Activated CD8-positive, alpha-beta memory T cell treated with anti-CD3 and anti-CD28 coated beads for 4 hours (primary cell): ENCODE measurements at places on chromosomes 7 and 10.

- no peak for DNase-seq
Observed at GRCh38 chr7:18520450-18521235, 25.1 kb downstream of the HDAC9 start.

DNA sequence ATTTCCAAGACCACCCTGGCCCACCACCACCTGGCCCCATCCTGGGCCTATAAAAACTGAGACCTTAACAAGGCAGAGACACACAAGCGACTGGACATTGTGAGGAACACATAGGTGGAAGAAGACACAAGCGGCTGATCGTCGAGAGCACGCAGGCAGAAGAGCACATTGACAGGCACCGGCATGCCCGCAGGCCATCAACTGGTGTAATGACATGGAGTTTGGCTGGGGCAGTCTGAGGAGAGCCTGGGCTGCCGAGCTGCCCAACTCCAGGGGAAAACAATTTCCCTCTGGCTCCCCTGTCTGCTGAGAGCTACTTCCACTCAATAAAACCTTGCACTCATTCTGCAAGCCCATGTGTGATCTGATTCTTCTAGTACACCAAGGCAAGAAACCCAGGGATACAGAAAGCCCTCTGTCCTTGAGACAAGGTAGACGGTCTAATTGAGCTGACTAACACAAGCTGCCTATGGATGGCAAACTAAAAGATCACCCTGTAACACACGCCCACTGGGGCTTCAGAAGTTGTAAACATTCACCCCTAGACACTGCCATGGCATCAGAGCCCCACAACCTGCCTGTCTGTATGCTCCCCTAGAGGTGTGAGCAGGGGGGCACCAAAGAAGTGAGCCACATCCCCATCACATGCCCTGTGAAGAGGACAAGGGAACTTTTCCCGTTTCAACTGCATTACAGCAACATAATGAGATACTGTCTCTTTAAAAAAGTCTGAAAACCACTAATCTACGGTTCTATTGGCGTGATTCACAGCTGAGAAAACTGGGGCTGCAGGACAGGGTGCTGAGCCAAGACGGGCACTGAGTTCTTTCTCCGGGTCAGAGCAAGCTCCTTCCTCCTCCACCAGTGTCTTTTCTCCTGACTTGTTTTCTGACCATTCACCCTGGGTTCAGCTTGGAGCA is 18.5 kb upstream of the TNS3 start:
- DNase-seq = no peak

DNA sequence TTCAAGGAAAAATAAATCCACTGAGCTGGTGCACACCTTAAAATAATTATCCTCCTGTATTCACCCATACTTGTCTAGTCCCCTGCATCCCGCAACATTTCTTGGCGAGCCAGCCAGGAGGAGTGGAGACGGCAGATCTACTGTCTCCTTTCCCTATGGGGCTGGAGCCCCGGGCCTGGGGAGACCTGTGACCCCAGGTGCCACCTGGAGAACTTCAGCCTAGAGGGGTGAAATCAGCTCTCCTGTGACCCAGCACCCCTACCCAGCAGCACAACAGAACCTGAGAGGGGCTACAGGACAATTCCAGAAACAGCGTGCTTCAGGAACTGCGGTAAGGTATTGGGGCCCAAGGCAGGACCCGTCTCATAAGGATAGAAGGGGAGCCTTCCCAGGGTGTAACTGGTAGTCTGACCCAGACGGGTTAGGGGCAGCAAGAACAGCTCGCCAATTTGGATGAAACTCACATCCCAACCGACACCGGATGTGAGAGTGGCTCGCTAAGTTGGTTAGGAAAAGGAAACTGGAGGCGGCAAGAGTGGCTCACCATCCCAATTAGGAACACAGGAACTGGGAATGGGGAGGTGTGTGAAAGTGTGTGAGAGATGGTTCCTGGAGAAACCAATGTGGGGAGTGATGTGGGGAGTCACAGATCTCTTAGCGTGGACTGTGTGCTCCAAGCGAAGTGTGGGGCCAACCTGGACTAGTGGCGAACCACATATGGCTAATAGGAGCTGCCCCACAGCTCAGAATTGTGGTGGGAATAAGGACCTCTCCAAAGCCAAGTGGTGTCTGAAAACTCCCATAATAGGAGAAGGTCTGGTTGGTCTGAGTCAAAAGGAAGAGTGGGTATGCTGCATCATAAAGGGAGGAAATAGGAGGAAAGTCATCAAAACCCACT is 15.1 kb upstream of the DENND2A start:
- no peak for DNase-seq

- DNase-seq = no peak
Observed at GRCh38 chr7:15725051-15725450, 38.6 kb upstream of the MEOX2 start.

GRCh38 chr10:107546284-107546683 is 381.8 kb upstream of the SORCS1 start:
- DNase-seq = no peak

DNA sequence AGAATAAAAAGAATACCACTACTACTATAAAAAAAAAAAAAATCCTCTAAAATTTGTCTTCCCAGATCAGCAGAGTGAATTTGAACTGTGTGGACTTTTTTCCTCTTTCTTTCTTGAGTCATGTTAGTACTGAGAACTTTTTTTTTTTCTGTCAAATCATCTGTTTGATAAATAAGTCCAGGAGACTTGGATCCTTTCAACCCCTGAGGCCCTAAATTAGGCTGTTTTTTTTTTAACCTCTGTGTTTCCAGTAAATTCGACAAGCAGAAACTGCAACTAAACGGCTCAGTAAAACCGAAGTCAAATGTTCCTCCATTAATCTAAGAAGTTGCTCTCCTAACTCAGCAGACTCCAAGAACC is 2.7 kb downstream of the MAP3K8 start:
- DNase-seq = no peak

GRCh38 chr7:116686812-116687419 is 14.9 kb downstream of the MET start:
- no peak for DNase-seq

- no peak for DNase-seq
Observed at GRCh38 chr7:83178796-83179195, 16.1 kb upstream of the PCLO start.

- no peak for DNase-seq
Observed at GRCh38 chr7:93938293-93938692, 16.8 kb downstream of the GNG11 start.

DNA sequence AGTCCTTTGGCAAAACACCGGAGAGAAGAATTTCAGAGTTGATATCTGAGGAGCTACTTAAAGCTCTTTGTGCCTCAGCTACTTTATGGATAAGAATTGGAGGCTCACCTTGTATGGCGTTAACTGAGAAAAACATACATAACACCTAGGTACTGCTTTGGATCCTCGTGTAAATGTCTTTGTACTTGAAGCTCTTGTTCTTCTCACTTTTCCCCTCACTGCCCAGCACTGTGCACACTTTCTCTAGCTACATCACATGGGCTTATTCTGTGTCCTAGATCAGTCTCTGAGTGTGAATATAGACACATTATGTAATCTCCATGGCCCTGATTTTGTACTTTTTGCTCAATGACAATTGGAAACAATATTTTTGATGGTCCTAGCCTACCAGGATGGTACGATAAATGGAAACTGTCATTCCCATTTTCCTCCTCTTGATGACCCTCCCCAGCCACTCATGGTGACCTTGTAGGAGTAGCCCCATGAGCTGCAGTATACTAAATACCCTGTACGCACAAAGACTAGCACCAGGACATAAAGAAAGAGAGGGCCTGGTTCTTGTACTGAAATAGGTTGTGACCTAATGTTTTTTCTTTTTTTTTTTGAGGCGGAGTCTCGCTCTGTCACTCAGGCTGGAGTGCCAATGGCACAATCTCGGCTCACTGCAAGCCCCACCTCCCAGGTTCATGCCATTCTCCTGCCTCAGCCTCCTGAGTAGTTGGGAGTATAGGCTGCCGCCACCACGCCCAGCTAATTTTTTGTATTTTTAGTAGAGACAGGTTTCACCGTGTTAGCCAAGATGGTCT is 22.1 kb downstream of the STAMBPL1 start:
- DNase-seq = no peak

DNA sequence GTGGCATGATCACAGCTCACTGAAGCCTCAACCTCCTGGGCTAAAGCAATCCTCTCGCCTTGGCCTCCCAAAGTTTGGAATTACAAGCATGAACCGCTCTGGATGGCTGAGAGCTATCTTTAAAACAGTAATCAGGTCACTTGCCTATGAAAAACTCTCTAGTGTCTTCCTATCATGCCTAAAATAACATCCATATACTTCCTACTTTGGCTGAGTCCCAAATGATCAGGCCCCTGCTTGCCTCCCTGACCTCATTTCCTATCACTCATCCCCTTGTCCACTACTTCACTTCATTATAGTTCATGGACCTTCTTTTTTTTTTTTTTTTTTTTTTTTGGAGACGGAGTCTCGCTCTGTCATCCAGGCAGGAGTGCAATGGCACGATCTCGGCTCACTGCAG is 28.0 kb downstream of the SEPTIN7 start:
- no peak for DNase-seq

- DNase-seq = no peak
Observed at GRCh38 chr7:693280-693679, 33.2 kb upstream of the DNAAF5 start.

- no peak for DNase-seq
Observed at GRCh38 chr7:78220754-78221153, 422.2 kb downstream of the PHTF2 start.

DNA sequence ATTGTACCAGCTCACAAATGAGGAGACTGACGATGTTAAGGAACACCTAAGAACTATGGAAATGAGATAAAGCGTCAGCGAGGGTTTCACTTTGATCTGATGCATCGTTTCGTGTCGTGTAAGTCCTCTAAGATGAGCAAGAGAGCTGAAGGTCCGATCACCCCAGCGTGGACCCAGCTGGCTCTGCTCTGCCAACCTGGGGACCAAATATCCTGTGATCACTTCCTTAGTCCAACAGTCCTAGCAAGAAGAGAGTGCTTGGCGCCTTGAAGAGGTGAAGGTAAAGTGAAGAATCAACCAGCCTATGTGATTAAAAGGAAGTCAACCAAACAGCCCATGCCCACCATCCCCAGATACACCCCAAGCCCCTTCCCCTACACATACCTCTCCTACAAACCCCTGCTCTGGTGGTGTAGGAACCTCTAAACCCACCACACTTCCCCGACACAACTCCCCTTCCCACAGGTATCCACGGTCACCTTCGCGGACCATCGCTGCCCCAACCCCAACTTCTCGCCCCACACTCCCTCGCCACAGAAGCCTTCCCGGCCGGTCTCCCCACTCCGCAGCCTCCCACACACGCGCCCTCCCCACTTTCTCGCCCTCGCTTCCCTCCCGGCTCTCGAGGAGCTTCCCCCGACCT is 722 bp downstream of the UPF2 start:
- peak; percentile 12 for DNase-seq

GRCh38 chr10:26911811-26912461 is 51.2 kb upstream of the ABI1 start:
- DNase-seq = no peak

- DNase-seq = no peak
Observed at GRCh38 chr7:7761340-7761973, 43.0 kb upstream of the RPA3 start.

DNA sequence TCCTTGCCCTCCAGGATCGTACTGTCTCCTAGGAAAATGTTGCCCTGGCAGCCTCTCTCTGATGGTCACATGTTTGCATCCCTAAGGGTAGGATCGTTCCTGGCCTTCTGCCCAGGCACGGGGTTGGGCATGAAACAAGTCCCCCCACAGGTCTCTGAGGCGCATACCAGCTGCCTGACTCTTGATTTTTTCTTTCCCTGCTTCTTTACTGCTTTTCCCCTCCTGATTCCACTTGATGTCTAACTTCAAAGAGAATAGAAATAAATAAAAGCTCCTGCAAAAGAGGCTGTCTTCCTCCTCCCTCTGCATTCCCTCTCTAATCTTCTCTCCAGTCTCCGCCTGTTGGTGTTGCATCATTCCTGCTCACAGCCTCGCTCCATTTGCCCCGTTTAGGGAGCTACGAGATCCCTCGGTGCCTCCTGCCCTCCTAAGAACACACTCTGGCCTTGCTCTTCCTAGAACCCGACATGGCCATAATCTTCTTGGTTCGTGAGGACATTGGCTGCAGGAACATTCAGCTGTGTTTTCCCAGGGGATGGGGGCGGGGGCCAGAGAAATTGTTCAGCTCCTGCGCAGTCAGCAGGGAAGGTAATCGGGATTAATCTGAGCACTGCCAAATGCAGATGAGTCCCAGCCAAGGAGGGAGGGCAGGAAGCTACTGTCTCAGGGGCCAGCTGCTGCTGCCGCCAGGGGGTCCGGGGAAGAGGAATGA is 26.0 kb downstream of the LEP start:
- no peak for DNase-seq

- DNase-seq = no peak
Observed at GRCh38 chr10:845526-845925, 86.0 kb downstream of the LARP4B start.

GRCh38 chr7:21338728-21339164 is 89.1 kb upstream of the SP4 start:
- DNase-seq = peak; percentile 34

GRCh38 chr7:22386865-22387264 is 29.9 kb upstream of the RAPGEF5 start:
- no peak for DNase-seq

DNA sequence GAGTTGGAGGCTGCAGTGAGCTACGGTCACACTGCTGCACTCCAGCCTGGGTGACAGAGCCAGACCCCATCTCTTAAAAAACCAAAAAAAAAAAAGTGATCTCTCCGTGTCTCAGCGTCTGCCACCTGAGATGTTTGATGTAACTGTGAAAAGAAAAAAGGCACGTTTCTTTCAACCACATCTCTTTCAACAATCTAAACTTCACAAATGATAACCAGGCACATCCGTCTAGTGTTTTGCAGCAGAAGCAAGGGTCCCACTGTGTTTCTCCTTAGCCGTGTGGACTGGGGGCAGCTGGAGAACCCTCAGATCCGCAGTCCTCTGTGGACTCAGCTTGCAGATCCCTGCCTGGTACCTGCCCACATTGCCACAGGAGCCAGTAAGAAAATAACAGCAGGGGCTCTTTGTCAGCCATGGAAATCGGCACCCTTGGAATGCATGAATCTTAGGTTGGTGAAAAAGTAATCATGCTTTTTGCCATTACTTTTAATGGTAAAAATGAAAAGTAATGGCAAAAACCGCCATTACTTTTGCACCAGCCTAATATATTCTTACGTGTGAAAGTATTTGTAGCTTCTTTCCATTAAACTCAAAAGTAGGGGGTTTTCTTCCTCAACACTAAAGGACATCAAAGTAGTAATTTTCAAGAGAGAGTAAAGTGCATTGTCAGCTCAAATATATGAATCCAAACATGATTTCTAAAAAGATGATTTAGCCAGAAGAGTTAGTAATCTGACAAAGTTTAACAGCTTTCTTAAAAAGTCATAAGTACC is 276.5 kb downstream of the CCDC3 start:
- DNase-seq = no peak

DNA sequence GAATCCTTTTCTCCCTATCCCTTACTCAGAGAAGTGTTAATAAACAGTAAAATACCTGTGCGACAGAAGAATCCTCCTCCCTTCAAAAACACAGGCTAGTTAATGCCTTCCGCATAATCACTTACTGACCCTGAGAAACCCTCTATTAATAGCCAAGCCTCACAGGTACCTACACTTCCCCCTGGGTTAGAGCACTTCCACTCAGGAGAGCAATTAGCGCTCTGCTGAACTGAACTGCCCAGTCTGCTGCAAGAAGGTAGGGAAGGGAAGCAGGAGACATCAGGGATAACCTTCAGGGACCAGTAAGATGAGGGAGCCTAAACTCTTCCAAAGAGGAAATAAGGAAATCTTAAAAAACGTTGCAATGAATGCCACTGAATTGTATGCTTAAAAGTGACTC is 39.6 kb downstream of the KIAA1549 start:
- no peak for DNase-seq
